ENCODE measurements at places on chromosomes 1 and 21.

- no peak for DNase-seq
Measured at GRCh38 chr1:201104141-201104540, 8.1 kb downstream of the CACNA1S start.

GRCh38 chr1:237478082-237478481 lies 412.6 kb downstream of the ZP4 start:
- no peak for DNase-seq

DNA sequence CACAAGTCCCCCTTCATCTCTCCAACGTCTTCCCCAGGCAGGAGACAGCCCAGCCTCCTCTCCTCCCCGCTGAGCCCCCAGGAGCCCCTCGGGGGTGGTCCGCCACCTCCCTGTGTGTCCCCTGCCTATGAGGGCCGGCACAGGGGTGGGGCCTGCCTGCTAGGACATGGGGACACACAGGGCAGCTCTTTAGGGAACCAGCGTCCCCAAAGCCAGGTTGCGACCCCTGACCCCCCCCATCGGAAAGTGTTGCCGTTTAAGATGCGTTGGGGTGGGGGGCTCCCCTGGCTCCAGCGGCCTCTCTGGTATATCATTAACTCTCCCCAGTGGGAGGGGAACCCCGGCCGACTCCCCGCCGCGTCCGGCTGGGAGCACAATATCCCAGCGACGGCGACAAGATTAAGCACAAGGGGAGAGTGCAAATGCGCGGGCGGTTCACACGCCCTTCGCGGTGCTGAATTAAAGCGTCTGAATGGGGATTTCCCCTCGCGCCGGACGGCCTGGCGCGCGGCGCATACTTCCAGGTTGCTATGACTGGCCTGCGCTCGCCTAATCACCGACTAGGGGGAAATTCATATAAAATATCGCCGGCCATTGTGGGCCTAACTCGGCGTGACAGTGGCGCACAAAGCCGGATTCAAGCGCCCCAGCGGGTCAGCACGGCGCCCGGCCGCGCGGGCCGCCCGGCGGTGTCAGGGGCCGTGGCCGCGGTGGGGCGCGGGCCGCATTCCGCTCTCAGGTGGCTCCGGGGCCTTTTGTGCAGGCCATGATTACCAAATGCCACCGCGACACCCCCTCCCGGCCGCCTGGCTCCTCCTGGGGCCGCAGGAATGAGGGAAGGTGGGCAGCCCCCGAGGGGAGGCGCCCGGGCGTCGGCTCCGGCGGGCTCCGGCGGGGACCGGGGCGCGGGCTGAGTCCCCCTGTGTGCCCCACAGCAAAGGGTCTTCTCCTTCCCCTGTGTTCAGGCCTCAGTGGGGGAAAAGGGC lies 30.9 kb downstream of the WNT3A start:
- DNase-seq: no peak

- DNase-seq: no peak
Measured at GRCh38 chr1:31830065-31830464, 14.2 kb upstream of the SPOCD1 start.

DNA sequence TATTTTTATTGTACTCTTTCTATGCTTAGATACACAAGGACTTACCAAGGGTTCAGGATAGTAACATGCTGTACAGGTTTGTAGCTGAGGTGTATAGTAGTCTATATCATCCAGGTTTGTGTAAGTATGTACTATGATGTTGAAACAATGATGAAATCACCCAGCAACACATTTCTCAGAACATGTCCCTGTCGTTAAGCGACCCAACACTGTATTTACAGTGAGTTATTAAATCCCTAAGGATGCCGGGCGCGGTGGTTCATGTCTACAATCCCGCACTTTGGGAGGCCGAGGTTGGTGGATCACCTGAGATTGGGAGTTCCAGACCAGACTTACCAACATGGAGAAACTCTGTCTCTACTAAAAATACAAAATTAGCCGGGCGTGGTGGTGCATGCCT lies 21.6 kb upstream of the RCOR3 start:
- no peak for DNase-seq

DNA sequence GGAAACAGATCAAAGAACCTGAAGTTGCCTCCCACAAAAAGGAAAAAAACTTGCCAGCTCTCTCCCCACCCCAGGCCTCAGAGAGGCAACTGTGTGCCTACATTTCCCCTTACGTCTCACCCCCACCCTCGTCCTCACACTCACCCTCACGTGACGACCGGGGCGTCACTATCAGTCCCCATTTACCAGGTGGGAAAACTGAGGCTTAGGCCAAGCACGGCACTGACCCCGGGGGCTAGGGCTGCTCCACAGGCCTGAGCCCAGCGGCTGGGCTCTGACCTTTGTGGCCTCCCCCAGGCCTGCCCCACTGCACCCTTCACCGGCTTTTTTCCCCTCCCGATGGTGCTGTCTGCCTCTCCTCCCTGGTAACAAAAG lies 51.5 kb upstream of the RUNX3 start:
- no peak for DNase-seq
